ENCODE measurements at places on chromosomes 3 and 15.

- no peak for DNase-seq
Measured at GRCh38 chr3:149726716-149727407, 25.4 kb downstream of the COMMD2 start.

DNA sequence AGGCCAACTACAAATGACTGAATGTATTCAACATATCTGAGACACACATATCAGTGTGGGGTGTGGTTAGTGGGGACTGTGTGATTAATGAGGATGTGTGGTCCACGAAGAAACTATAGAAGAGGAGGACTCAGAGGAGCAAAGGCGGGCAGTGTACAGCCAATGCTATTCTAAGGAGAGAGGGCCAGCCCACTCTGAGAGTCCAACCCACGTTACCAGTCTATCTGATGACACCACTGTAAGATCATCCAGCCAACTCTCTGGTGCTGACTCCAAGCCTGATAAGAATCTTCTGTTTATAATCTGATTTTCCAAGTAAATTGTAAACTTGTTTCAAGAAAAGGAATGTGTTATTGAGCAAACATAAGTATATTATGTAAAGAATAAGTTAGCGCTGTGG lies 47.2 kb downstream of the MCF2L2 start:
- DNase-seq = no peak

DNA sequence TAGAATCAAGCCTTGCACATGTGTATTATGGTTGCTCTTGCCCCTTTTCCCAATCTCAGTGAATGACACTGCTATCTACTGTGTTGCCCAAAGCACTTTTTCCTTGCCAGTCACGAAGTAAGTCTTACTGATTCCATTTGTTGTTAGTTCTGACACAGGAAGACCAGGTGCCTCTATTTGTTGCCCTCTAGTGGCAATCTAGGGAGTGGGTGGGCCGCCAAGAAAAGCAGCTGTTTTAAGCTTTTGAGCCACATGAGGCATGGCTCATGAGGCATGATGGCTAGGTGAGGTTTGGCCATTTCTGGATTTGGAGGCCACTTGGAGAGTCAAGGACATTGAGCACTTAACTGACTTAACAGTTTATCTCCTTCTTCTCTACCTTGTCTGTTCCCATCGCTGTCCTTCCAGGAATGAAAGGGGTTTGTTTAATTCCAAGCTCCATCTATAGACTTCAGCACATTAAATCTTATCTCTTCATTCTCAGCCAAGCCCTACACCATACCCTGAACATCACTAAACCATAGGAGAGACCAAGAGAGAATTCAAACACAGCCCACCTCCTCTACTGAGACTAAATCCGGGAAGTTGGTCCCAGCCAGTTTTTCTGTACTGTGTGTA lies 103.1 kb downstream of the HCN4 start:
- DNase-seq = peak; percentile 32

DNA sequence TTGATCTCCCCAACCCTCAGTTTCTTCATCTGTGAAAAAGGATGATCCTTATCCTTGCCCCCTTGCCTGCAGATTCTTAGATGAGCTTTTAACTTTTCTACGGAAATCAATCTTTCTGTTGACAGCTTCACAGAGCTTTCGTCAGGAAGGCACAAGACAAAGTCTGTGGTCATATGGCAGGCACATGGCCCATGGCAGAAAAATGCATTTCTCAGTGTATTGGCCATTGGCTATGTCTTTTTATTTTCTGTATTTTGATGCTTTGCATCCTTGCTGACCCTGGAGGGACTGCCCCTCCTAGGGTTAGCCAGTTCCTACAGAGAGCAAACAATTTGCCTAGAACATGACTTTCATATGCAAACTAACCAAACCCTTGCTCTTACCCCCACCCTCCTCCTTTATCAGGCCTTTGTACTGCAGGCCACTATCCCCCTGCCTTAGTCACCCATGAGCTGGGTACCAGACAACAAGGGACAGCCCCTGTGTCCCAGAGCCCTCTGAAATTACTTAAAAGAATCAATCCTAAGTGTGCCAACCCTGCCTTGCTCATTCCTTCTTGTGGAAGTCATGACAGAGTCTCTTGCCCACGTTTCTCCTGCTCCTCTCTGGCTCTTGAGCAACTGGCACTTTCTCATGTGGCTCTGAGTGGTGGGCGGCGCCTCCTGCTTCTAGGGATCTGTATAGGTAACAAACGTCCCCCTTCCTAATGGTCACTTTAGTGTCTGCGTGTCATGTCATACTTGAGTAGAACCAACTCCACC lies 24.1 kb upstream of the NOX5 start:
- DNase-seq = no peak

GRCh38 chr3:194181612-194182529 lies 45.9 kb downstream of the HES1 start:
- DNase-seq = no peak

DNA sequence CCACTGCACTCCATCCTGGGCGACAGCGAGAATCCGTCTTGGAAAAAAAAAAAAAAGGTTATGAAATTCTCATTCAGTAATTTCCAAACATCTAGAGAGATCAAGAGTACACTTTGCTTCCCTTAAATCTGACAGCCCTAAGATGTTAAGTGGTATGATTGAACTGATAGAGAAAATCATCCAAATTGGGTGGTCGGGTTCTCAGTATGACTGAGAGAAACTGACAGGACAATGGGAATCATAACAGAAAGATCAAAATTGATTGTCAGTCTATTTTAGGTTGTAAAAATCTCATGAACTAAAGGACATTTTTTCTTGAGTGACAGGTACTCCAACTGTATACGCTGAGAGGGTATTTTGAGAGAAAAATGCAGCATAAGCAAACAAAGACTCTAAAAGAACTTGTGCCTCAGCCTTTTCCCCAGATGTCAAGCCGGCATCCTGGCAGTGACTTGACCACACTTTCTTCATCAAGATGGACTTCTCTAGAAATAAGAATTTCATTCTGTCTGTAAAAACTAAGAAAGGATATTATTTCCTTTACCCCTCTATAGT lies 65.8 kb downstream of the MYO5A start:
- DNase-seq = no peak

- no peak for DNase-seq
Measured at GRCh38 chr15:35603301-35603700, 57.3 kb upstream of the DPH6 start.

- no peak for DNase-seq
Measured at GRCh38 chr3:134699721-134700120, 48.9 kb upstream of the KY start.
